Fibroblast of lung (primary cell): ENCODE measurements at places on chromosomes 12 and 14. TPM values are rescaled to one million over a fixed set of nuclear protein-coding genes. Genes with fewer than 3 reads are reported as not detected.

GRCh38 chr12:94227066-94227465, 78.7 kb downstream of the PLXNC1 start:
- H3K27ac ChIP-seq: no peak overlapping the region
- DNase-seq: no peak
- no peaks in the 10 kb centered on the region for H3K27me3 ChIP-seq
- H3K4me1 ChIP-seq: no peaks in the 10 kb centered on the region

The AQP2 gene
- total RNA-seq: not detected in 2 replicates

GRCh38 chr14:103867020-103867419, 19.6 kb upstream of the PPP1R13B start:
- no peaks in the 10 kb centered on the region for H3K4me1 ChIP-seq
- H3K36me3 ChIP-seq: no peaks in the 10 kb centered on the region
- H3K4me3 ChIP-seq: no peak overlapping the region

- no peaks in the 10 kb centered on the region for H3K36me3 ChIP-seq
- H3K4me3 ChIP-seq: peak overlapping the region; percentile 92
- peak overlapping the region; percentile 98 for H3K27ac ChIP-seq
- H3K27me3 ChIP-seq: no peaks in the 10 kb centered on the region
Measured at GRCh38 chr12:2877953-2878732, 1.1 kb downstream of the RHNO1 start.

GRCh38 chr14:92460541-92460915, 53.1 kb upstream of the RIN3 start:
- no peak overlapping the region for H3K27ac ChIP-seq
- H3K27me3 ChIP-seq: no peaks in the 10 kb centered on the region
- DNase-seq: no peak
- no peak overlapping the region for H3K4me3 ChIP-seq

GRCh38 chr12:102806592-102806991, 110.5 kb downstream of the PAH start:
- no peak overlapping the region for H3K27ac ChIP-seq
- DNase-seq: no peak

The GPRC5D gene
- not detected in 2 replicates for total RNA-seq

GRCh38 chr14:103110681-103111231, 12.5 kb upstream of the TNFAIP2 start:
- DNase-seq: no peak
- H3K36me3 ChIP-seq: no peaks in the 10 kb centered on the region
- peaks cover 23% of the 10 kb centered on the region for H3K4me1 ChIP-seq
- H3K4me3 ChIP-seq: no peak overlapping the region
